ENCODE measurements at places on chromosomes 6 and 20.
A peak's percentile ranks its signal among the peaks of the same experiment; 100 is the strongest.

DNA sequence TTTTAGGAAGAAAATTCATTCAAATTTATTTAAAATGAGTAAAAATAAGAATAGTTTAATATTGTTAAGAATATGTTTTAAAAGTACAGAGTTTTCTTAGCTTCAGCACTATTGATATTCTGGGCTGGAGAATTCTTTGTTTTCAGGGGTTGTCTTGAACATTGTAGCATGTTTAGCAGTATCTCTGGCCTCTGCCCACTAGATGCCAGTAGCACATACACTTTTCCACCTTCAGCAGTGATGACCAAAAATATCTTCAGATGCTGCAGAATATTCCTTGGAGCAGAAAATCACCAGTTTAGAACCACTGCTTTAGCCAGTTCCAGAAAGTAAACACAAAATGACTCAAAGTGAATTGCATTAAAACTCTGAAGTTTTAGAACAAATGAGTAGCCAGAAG is 19.4 kb upstream of the SDHAF4 start:
- DNase-seq, result peak; percentile 16

DNA sequence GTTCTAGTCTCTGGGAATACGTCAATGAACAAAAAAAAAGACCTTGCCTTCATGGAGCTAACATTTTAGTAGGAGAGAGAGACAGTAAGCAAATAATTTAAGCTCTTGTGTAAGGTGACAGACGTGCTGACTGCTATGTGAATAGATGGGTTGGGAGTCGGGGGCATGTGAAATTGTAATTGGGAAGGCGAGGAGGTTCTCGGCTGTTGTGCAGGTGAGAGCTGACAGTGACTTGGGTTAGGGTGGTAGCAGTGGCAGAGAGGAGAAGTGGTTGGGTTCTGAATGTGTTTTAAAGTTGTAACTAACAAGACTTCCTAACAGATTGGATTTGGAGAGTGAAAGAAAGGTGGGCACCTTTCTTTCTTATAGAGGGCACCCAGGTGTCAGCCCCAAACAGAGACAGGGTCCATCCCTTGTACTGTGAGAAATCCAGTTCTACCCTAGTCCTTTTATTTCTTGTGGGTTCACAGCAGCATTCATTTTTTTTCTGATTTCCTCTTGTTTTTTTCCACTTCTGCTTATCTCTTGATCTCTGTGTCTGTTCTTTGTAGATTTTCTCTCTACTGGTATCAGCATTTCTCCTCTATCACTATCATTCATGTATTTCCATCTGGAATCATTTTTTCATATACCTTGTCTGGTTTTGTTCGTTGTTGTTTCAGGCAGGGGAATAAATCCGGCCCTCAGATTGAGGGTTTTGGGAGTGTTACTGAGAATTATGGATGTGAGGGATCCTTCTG is 15.4 kb upstream of the MYLK2 start:
- no peak for DNase-seq

GRCh38 chr6:4964675-4965561 is 38.9 kb downstream of the RPP40 start:
- no peak for DNase-seq

- no peak for DNase-seq
These were observed 25.8 kb upstream of the CEP85L start for GRCh38 chr6:118677193-118677592.

GRCh38 chr6:72316675-72317380 is 305.0 kb upstream of the KCNQ5 start:
- DNase-seq, result no peak

DNA sequence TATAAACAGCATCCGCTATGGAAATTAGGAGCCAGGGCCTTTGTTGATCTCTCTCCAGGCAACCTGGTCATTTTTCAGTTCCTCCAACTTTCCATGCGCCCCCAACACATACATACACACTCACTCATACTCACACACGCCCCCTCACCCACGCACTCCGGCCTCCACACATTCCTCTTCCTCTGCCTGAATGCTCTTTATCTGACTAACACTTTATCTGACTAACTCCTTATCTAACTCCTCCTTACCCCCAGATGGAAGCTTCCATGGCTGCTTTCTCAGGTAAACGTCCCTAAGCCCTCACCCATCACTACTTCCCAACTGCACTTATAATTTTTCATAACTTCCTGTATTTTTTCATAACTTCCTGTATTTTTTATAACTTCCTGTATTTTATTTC is 17.4 kb downstream of the CASS4 start:
- DNase-seq, result peak; percentile 46

DNA sequence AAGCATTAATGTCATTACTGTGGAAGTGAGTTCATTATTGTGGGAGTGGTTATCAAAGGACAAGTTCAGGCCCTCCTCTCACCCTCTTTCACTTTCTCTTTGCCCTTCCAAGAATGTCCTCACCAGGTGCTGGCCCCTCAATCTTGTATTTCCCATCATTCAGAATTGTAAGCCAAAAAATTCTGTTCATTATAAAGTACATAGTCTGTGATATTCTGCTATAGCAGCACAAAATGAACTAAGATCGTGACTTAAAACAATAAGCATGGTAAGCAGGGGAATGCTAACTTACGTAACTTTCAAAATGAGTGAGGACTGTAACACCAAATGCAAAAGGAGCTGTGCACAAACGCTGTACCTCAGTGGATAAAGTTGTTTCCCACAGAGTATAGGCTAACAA is 515.7 kb upstream of the BTBD3 start:
- DNase-seq, result no peak

GRCh38 chr6:161336479-161336878 is 62.6 kb upstream of the AGPAT4 start:
- DNase-seq, result no peak

GRCh38 chr20:60271597-60271996 is 313.4 kb downstream of the CDH26 start:
- no peak for DNase-seq

DNA sequence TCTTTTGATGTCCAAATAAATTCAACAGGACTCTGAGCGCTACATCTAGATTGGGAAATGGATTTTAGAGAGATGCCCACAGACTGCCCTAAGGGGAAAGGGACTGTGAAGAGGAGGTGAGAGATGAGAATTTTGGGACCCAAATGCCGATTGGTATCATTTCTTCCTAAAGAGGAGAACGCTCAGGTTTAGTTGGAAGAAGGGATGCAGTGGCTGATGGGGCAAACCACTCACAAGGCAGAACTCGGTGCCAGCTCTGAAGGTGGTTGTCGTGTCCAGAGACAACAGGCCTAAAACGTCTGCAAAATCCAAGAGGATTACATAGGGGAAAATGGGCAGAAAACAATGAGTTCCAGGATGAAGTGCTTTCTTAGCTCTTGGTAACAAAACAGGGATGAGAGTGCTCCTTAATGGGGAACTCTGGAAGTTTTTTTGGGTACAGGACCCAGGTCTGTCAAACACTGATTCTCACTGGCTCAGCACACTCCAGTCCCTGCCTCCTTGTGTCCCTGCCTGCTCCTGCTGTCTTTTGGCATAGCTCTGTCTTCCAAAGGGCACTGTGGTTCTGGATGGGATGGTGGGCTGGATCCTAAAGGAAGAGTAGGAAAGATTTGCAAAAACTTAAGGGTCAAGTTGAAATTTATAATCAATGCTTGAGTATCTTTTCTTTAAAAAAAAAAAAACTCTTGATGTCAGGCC is 29.0 kb downstream of the NEDD9 start:
- DNase-seq, result no peak

DNA sequence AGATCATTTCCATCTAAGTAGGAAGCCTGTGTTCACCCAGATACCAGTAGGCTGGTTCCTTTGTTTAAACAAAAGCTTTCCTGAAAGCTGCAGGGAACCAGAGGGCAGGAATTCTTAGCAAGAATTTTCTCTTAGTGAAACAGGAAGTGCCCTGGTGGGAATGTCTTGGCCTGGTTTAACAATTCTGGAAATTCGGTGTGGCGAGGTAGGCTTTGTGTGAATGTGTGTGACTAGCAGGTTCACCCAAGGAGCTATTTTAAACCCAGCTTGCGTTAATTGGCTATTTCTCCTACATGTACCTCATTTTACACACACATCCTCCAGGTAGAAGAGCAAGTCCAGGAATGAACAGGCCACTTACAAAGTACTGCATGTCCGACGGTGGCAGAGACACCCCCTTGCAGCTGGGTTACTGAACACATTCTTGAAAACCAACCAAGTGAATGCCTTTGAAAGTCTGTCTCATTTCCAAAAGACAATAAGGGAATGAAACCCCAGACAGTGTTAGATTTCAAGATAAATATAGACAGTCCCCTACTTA is 64.6 kb downstream of the GFOD1 start:
- peak; percentile 40 for DNase-seq

DNA sequence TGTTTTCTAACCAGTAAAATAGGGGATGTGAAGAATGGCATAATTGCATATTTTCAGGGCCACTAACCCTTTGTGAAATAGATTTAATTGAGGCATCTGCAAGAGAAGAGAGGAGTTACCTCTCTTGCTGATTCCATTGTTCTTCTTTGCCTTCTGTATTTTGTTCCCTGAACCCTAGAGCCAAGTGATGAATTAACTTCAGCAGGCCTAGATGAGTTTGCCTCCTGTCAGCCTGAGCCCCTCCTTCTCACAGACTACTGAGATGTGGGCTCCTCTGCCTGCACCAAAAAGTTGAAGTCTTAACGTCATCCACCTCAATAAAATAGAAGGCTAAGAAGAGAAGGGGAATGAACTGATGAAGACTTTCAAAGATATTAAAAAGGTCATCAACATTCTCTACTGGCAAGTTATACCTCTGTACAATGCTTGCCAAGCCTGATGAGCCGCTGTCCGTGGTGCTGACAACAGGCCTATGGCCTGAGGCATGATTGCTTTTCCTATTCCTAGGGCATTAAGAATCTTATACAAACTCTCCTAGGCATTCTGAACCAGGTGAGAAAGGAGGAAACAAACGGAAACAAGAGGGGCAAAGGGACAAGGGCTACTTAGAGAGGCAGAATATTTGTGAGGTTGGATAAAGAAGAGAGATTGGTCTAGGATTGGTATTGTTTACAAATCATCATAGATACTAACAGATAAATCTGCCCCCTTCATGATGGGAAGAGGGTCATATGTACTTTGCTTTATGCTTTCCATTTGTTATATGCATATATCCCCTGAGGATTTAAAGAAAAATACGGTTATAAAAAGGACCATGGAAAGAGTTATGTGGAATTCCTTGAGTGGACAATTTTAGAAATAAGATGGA is 46.8 kb downstream of the CD24 start:
- peak; percentile 48 for DNase-seq

DNA sequence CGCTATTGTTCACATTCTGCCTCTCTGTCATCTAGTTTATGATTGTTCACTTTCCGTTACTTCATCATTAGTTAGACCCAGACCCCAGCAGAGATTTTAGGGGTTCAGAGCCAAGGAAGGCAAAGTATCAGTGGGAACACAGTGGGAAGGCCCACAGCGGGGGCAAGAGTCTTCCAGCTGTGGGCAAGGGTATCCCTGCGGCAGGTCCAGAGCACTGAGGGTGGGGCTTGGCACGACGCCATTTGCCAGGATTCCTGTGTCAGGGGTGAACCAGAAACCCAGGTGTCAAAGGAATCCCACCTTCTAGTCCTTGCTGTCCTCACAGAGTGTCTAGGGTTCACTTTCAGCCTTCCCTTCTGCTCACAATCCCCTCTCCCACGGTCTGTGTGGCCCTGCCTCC is 13.3 kb downstream of the RAET1E start:
- no peak for DNase-seq

GRCh38 chr6:29524444-29525310 is 34.9 kb downstream of the UBD start:
- no peak for DNase-seq

- DNase-seq, result no peak
These were observed 12.8 kb downstream of the TREM1 start for GRCh38 chr6:41273714-41274113.

- no peak for DNase-seq
These were observed 281.6 kb downstream of the PLCB1 start for GRCh38 chr20:8413691-8414090.

- no peak for DNase-seq
These were observed 35.4 kb upstream of the PBOV1 start for GRCh38 chr6:138253731-138254130.

DNA sequence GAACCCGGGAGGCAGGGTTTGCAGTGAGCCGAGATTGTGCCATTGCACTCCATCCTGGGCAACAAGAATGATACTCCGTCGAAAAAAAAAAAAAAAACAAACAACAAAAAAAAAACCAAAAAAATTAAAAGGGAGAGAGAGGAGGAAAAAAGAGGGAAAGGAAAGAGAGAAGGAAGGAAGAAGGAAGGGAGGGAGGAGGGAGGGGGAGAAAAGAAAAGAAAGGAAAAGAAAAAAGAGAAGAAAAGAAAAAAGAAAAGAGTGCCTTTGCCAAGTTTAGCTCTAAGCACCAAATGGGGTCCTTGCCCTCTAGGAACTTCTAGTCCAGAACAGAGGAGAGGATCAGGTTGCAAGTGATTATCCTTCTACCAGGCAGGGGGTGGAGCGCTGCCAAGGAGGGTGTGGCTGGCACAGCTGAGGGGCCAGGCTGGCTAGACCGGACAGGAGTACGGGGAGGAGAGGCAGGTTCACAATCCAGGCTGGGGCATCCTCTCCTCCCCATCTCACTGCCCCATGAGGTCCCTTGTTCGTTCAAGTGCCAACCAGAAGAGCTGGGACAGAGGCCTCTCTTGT is 19.1 kb downstream of the GNAS start:
- DNase-seq, result no peak

- no peak for DNase-seq
These were observed 11.4 kb downstream of the CAPN11 start for GRCh38 chr6:44169886-44170570.

- DNase-seq, result peak; percentile 18
These were observed 35.3 kb upstream of the APCDD1L start for GRCh38 chr20:58550275-58551059.

DNA sequence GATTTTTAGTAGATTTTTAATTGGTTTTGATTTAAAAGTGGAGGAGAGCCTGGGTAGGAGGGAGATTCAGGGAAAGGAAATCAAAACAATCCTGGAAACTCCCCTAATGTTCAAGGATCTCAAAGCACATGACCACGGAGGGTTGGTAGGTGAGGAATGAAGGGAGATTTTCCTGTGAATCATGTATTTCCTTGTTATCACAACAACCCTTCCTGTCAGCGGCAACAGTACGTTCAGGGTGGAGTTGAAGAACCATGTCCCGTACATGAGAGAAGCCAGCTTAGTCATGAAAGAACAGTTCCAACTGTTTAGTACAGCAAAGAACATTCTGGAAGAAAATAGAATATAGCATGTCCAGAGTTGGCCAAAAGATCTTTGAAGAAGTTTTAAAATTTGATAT is 79.4 kb upstream of the SCAF8 start:
- DNase-seq, result peak; percentile 63

- peak; percentile 81 for DNase-seq
These were observed 50.9 kb upstream of the CCDC28A start for GRCh38 chr6:138722425-138723371.

GRCh38 chr20:4090756-4091489 is 75.6 kb upstream of the RNF24 start:
- peak; percentile 90 for DNase-seq

Measured in fibroblast of skin of scalp (primary cell).